OCI-M1 (cell line): ENCODE measurements at places on chromosomes 1 and 21.

DNA sequence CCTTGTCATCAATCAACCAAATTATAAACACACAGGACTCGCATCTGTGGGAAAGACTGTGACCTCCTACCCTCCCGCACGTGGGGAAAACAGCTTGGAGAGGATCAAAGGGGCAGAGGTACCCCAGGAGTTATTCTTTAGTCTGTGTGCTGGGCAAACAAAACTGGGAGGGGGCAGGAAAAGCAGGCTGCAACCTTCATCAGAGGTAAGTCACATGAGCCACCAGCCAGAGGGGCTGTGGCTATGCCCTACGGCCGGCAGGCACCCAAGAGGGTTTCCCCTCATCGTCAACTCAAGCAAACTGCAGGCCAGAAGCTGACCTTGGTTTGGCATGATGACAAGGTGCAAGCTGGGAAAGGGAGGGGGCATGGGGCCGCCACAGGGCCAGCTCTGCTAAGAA lies 12.5 kb downstream of the SMIM12 start:
- DNase-seq, result no peak

DNA sequence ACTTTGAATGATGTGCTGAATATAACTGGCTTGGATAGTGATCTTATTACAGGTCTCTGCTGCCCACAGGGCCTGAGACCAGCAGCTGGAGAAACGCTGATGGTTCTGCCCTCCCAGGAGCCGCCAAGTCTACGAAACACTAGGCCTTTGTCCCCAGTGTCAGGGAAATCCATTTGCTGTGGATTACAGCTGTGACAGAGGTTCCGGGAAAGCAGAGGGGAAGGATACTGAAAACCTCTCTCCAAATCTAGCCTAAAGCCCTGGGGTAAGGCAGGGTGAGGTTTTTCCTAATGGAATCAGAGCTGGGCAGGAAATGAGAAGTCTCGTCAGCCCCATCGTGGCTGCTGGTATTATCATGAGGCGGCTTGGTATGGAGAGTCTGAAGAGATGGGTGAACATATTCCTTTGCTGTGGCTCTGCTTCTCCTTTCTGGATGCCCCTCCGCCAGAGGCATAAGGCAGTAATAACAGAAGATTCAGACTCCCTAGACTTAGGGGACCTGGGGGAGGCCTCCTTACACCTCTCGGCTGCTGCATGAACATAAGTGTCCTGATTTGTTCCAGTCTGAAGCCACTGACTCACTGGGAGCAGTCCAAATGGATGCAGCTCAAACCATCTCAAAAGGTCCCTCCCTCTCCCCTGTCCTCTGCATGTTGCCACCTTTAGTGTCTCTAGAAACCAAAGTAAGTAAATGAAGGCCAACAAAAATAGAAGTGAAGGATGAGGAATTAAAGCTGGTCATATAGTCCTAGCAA lies 48.1 kb downstream of the PHC2 start:
- no peak for DNase-seq

DNA sequence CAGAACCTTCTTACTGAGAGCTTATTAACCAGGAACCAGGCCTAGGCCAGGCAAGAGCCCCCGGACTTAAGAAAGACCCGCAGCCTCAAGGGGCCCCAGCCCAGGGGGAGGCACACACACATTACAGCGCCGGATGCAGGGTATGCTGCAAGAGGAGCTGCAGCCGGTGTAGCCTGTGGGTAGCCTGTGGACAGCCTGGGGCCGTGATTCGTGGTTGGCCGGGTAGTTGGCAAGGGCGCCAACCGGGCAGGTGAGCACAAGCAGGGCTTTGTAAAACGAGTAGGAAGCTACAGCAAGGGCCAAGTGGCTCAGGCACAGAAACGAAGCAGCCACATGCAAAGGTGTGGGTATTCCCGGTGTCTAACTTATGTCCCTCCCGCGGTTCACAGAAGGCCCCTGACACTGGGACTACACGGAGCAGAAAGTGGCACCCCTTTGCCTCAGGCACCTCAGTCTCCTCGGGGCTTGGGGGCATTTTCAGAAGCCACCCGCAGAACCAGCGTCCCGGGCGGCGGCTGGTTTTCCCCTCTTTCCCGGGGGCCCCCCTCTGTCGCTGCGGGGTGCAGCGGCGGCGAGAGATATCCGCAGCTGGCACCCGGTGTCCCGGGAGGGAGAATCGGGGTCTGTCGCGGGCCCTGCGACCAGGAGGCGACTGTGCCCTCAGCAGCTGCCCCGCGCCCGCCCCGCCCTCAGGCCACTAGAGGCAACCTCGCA lies 40.8 kb downstream of the KIAA1614 start:
- no peak for DNase-seq

DNA sequence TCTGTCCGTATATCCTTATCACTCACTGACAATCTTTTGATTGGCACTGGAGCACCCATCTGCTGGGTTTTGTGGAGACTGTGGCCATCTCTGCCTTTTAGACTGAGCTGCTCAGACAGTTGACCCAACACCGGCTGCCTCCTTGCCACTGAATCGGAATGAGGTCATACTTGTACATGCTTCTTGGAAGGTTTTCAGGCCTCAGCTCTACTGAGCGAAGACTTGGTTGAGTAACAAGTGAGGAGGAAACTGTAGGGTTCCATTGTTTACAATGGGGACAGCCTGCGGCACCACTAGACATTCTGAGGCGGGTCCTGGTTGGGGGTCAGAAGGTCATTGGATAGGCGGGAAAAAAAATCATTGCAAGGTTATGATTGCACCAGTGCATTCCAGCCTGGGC lies 320.3 kb downstream of the KIF26B start:
- DNase-seq, result no peak

DNA sequence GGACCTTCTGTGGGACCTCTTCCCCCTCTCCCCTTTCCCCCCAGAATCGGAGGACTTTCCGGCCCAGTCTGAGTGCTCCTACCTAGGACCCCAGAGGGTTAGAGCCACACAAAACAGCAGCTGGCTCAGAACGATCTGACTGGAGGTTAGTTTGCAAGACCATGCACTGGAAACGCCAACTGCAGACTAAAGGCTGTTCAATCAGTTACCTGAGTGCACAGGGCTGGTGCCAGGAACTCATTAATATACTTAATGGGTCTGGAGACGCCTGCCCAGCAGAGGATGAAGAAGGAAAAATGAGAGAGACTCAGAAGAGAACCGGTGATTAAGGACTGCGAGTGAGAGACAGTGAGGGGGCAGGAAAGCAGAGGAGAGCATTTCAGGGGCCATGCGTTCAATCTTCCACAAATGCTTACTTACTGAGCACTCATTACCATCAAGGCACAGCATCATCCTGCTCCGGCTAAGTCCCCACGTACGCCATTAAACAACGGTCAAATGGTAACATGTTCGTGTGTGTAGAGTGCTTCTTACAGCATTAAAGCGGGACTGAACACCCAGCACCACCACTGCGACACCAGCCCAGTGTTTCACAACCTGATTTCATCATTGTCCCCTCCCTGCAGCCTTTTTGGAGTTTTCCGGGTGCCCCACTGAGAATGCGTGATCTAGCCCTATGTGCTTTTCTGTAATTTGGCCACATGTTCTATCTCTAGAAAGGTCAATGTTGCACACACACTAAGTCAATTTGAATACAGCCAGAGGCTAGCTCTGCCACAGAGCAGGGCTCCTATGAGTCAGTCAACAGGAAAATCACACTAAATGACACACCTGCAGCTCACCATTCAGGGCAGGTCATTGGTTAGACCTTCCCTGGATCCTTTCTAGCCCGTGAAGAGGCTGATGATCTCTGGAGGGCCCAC lies 7.6 kb downstream of the ENO1 start:
- no peak for DNase-seq

- DNase-seq, result peak; percentile 93
Observed at GRCh38 chr21:42974832-42975820, 764 bp downstream of the PKNOX1 start.

GRCh38 chr1:36572142-36572715 lies 89.5 kb upstream of the CSF3R start:
- no peak for DNase-seq

DNA sequence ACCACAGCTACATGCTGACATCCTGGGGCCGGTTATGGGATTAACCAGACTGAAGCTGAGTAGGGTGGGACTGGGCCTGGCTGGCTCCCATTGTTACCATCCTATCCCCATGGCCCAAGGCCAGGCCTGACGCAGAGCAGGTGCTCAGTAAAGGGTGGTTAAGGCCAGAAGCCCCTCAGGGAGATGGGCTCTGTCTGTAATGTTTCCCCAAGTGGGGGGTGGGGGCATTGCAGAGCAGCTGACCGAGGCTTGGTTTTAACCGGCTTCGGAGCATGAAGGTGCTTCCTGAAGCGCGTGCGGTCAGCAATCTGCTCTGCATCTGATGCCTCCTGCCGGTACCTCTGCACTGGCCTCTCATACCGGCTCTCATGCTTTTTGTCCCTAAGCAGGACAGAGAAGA lies 83.4 kb upstream of the ACTL8 start:
- no peak for DNase-seq

DNA sequence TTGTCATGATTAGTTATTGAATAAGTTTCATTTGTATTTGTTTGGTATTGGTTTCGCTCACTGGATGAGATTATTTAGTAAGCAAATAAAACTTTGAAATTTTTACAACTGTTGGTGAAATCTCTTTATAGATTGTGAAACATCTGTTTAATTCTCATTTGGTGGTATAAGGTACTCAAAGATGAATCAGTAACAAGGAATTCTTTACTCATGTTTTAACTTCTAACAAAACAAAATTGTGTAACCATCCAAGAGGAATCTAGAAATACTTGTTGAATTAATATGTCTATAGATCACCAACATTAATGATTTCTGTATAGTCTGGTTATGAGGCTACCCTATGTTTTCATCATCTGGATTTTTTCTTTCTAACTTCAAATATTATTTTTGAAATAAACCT lies 62.8 kb upstream of the USP25 start:
- DNase-seq, result no peak

- no peak for DNase-seq
Observed at GRCh38 chr1:240800291-240800690, 188.3 kb upstream of the GREM2 start.

- DNase-seq, result no peak
Observed at GRCh38 chr1:161096530-161096929, 1.6 kb upstream of the KLHDC9 start.

DNA sequence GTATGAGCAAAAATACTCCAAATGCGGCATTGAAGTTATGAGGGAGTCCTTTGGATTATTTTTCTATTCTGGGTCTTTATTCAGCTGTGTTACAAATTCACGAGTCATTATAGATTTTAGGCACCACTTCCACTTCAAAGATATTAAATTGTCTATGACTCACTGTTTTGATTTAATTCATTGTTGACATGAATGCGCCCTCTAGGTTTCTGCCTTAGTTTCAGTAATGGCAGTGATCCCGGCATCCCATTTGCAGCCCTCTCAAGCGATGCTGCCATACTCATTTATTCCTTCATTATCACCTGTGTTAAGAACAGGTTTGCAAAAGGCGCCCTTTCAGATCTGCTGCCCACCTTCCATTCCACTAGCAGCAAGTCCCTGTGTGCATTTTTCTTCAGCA lies 14.0 kb downstream of the RSPO1 start:
- no peak for DNase-seq

- DNase-seq, result no peak
Observed at GRCh38 chr21:29114765-29115500, 15.5 kb upstream of the MAP3K7CL start.

DNA sequence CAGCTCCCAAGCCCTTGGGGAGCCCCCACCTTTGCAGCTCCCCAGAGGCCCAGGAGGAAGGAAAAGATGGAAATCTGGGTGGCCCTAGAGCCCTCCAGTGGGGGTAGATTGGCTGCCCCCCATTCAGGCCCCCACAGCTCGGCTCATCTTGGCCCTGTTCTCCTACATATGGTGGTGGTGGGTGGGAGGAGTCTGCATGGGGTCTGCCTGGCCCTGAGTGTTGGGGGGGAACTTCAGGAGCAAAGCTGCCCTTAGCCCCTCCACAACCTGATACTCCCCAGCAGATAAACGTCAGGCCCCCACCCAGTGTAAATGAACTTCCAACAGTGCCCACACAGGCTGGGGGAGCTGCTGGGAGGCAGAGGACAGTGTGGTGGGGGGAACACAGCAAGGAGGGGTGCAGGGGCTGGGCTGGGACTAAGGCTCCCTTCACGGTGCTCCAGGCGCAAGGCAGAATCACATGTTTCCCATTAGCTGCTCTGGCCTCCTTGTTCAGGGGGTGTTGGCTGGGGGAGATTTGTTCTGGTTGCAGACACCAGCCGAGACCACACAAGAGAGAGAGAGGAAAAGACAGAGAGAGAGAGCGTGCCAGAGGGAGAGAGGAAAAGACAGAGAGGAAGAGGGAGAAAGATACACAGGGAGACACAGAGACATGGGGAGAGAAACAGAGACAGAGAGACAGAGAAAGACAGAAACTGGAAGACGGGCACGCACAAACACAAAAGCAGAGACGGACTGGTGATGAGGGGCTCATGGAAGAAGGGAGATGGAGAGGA lies 42.6 kb downstream of the AHDC1 start:
- DNase-seq, result no peak

GRCh38 chr21:42039911-42040351 lies 29.8 kb upstream of the ZBTB21 start:
- DNase-seq, result no peak

GRCh38 chr1:11156963-11157362 lies 32.2 kb upstream of the ANGPTL7 start:
- no peak for DNase-seq

GRCh38 chr21:35135481-35135880 lies 86.4 kb upstream of the RUNX1 start:
- no peak for DNase-seq

- no peak for DNase-seq
Observed at GRCh38 chr1:20115479-20115878, 3.9 kb downstream of the PLA2G2D start.

GRCh38 chr1:54816130-54816529 lies 15.0 kb upstream of the TTC22 start:
- no peak for DNase-seq

DNA sequence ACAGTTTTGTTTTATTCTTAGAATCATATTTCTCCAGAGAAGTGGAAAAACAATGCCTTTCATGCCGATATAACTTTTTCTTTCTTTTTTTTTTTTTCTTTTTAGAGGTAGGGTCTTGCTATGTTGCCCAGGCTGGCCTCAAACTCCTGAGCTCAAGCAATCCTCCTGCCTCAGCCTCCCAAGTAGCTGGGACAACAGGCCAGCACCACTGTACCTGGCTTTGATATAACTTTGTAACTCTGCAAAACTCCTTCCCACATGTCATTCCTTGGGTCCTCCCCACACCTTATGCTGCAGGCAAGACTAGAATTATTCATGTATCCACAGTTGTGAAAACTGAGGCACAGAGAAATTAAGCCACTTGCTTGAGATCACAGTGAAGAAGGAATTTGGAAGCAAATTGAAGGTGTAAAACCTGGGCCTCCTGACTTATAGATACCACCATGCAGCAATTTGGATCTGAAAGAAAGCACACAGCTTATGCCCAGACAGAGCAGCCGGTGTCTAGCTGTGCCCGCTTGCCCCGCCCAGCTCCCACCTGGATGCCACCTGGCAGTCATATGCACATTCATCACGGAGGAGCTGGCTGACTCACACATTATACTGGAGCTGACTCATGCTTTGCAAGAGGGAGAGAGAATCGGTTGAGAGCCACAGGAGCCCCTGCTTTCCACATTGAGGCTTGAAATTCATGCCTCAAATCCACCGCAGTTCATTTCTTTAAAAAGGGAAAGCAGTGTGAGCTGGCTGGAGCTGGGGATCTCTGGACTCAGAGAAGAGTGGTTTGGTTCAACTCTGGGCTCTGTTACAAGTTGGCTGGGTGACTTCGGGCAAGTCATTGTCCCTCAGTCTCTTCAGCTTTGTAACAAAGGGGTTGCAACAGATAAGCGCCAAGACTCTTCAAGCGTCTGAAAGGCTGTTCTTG lies 8.3 kb upstream of the SLC2A1 start:
- peak; percentile 50 for DNase-seq

GRCh38 chr1:235673981-235674380 lies 24.4 kb upstream of the GNG4 start:
- no peak for DNase-seq

- DNase-seq, result peak; percentile 27
Observed at GRCh38 chr1:38608202-38608864, 251.2 kb downstream of the RRAGC start.
